Stimulated activated CD8-positive, alpha-beta memory T cell treated with anti-CD3 and anti-CD28 coated beads, Interleukin-12 subunit alpha, Interleukin-12 subunit beta, amount 100 ng/mL, for 1 hour (primary cell): ENCODE measurements at places on chromosomes 3 and 15.

GRCh38 chr15:92654662-92655061 lies 913 bp downstream of the FAM174B start:
- DNase-seq, result no peak

- no peak for DNase-seq
These were observed 68.4 kb downstream of the MEGF11 start for GRCh38 chr15:66184936-66185790.

DNA sequence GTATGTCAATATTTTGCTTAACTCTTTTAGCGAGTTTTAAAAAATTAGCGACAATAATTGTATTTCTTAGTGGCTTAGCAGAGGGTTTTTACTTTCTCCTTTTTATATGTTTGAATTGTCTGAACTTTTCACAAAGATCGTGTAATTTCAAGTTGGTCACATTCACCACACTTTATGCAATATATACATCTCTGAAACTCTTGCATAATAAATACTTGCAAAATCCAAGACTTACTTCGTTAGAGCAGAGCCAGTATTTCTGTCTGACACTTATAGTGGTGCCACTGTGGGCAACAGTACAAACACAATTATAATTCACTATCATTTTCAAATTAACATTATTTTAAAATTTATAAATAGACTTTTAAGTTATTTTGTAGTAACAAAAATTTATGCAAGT lies 62.0 kb downstream of the SUCNR1 start:
- DNase-seq, result no peak

DNA sequence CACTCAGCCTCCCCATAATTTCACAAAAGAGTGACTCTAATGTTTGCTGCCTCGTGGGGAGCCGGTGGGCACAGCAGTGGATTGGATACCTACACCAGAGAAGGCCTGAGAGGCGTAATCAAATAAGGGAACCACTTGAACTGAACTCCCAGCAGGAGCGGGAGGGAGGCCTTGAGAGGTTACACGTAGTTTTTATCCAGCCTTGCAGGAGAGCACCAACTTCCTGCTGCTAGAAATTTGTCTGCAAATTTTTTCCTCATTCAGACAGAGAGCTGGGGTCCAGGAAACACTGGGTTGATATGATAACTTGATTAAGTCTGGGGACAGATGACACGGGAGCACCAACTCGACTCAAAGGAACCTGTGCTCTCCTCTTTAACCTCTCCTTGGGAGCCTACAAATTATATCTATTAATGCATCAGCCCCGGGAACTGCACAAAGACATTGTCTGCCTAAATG lies 69.8 kb downstream of the HES1 start:
- DNase-seq, result no peak

DNA sequence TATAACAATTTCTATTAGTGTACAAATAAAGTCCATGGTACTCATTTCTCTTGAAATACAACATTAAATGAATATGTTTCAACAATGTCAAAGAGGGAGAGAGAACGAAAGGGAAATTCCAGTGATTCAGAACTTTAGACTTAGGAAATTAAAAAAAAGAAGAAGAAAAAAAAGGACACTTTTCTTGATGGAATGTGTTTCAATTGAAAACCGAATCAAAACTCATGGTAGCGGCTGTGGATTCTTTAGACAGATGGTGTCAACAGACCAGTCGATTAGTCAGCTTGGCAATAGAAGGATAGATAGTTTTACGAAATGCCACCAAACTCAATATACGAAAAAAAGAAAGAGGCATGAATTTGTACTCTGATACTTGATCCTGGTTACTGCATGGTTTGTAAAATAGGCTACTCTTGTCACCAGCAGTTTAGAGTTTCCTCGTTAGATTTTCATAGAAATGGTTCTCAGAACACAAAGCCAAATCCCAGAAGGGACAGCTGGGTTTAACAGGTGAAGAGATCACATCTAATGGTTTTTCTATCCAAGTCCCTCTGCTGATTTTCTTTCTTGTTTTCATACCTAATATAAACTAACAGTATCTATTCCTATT lies 793.5 kb downstream of the ROBO1 start:
- no peak for DNase-seq

DNA sequence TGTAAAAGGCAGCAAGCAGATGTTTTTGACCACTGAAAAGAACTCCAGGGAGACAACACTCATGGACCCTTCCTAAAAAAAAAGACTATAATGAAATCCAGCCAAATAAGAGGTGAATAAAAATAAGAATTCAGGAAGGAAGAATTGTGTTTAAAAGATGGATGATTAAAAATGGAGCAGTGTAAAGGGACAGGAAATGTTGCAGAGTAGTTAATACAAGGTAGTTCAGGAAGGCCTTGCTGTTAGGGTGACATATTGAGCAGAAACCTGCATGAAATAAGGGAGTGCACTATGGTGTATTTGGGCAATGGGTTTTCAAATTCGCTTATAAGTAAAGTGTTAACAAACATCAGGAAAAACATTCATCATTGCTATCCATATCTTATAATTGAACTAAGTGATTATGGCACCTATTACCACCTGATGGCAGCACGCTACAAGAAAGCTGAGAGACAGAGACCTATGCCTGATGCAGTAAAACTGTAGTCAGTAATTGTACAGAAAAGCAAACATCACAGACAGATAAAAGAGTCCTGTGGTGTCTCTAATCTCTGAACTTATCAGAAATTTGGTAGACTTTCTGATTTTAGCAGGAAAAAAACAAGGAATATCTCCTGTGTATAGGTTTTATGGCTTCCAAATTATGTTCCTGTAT lies 5.8 kb upstream of the DBR1 start:
- no peak for DNase-seq

DNA sequence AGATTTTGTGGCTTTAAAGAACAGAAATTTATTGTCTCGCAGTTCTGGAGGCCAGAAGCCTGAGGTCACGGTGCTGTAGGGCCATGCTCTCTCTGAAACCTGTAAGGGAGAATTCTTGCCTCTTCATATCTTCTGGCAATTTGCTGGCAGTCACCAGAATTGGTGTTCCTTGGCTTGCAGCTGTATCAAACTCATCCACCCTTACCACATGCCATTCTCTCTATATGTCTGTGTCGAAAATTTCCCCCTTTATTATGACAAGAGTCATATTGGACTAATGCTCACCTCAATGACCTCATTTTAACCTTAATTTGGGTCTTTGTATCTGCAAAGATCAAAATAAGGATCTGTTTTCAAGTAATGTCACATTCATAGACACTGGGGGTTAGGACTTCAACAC lies 266.7 kb downstream of the IL20RB start:
- no peak for DNase-seq

- DNase-seq, result no peak
These were observed 492 bp upstream of the HIGD1A start for GRCh38 chr3:42804831-42805132.

DNA sequence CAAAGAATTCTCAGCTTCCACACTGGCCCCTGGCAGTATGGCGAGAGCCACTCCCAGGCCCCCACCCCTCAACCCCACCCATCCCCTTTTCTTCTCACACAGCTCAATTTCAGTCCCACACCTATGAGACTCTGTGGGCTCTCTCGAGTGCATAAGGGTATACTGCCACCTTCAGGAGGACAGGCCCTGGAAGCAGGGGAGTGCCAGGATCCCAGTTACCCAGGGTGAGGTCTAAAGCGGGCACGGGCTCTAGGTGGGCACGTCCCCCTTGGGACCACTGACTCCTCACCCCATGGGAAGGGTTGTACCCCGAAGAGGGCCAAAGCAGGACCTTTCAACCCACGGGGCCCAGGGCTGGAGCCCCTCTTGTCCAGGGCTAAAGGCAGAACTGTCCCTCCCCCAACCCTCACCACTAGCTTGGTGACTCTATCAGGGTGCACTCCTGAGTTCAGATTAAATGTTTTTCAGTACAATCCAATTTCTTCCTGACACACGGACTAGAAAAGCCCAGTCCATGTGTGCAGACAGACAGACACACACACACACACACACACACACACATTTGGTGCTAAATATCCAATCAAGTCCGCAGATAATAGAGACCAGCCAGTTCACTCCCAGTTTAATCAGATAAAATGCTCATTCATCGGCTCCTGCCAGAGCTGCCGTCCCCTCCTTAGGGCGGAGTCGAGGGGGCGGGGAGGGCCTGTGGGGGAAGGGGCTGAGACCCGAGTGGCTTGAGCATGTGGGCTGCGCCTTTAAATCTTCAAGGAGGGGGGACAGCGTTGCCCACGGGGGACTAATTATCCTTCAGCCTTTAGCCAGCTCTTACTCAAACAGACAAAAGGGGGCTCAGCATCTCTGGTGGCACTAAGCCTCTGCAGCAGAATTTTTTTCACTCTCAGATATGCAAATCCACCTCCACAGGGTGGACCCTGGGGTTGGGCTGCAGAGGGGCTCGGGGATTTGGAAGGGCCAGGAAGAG lies 59.3 kb downstream of the CYP11A1 start:
- no peak for DNase-seq

GRCh38 chr3:180119567-180119966 lies 82.8 kb upstream of the PEX5L start:
- no peak for DNase-seq

DNA sequence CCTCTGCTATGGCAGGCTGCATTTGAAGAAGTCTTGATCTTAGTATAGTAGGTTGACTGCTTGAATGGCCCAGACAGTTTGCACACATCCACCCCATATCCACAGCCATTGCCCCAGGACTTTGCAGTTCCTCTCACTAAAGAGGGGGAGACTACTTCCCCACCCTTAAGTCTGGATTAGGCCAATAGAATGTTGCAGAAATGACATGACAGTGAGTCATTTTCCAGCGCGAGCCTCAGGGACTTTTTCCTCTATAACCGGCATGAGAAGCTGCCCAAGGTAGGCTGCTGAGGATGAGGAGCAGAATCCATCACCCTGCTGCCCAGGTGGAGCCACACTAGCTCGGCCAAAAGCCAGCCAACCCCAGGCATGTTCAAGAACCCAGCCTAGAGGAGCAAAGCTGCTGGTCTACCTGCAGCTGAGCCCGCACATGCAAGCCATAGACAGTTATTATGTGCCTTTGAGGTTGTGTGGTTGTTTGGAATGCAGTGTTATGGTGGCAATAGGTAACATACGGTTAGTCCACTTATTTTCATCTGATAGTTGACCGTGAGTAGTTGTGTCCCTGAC lies 113.9 kb downstream of the TLE3 start:
- no peak for DNase-seq

DNA sequence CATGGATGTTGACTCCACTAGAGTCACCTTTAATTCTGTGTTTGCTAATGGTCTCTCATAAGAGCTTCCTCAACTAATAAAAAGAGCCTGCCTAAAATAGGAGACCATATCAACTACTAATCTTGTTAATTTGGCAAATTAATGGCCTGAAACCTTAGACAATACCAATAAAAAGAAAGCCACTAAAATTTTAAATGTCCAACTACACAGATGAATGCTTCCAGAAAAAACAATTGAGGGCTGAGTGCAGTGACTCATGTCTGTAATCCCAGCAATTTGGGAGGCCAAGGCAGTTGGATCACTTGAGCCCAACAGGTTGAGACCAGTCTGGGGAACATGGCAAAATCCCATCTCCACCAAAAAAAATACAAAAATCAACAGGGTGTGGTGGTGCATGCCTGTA lies 230.9 kb downstream of the NSUN3 start:
- DNase-seq, result no peak

DNA sequence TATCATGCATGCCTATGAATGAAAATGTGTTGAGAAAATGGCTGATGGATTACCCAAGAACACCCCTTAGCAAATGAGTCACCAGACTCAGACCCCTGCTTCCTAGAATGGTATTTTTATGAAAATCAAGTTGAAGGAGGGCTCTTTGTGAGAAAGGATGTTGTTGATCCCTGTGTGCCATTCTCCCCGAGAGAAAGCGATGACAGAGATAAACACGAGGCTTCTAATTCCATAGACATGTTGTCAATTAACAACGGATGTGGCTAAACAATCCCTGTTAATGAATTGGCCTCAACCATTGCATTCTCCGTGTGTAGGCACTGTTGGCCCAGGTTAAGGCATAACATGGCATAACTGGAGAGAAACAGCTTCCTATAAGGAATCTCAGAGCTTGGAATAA lies 5.8 kb upstream of the OXTR start:
- DNase-seq, result no peak

DNA sequence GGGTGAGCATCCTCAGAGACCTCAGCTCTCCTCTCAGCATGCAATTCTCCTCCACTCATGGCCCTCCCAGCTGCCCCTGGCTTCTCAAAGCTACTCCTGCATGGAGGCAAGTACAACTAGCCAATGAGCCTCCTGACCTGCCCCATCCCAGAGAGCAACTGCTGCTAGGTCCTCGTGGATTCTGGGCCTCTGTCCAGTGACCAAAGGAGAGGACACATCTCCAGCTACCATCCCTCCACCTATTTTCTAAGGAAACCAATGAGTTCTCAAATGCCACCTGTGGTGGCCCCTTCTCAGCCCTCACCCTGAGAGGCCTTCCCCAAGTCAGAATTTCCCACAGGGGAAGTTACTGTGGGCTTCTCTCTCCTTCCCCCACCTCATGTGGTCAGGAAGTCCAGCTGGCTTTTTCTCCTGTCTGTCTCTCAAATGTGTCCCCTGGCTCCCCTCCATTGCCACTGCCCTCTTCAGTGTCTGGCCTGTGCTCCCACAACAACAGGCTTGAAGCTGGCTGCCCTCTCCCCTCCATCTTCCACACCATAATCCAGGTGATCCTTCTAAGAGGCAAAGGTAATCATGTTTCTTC lies 43.0 kb downstream of the LIPC start:
- DNase-seq, result no peak

DNA sequence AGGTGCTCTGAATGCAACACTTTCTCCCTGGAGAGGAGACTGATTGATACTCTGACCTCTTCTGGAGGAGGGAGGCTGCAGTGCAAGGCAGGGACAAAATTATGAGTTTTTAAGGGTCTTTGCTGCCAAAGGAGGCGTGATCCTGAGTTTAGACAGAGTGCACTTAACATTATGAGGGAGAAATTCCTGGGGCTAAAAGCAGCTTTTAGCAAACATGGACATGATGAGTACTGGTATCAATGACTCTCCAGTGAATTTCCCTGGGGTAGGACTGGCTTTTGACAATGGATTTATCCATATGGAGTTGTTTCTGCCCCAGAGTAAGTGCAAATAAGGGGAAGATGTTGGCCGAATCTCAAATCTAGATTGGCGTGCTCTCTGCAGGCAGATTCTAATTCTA lies 133.1 kb downstream of the THSD4 start:
- DNase-seq, result no peak

DNA sequence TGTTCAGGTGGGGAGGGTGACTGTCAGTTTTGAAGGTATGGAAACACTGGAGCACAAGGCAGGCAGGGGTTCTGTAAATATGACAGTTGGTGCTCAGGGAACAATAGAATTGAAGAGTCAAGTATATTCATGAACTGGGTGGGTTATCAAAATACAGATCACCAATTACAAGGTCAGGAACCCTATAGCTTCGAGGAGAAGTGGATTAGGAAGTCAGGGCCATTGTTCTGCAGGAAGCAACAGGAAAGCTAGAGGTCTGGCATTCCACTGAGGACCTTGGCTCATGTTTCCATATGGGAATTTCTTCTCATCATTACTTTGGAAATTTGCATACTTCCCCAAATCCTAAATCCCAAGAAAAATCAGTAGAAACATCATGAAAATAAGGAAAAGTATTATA lies 125.9 kb downstream of the MYRIP start:
- DNase-seq, result no peak
